ENCODE measurements at places on chromosomes 4 and X.

DNA sequence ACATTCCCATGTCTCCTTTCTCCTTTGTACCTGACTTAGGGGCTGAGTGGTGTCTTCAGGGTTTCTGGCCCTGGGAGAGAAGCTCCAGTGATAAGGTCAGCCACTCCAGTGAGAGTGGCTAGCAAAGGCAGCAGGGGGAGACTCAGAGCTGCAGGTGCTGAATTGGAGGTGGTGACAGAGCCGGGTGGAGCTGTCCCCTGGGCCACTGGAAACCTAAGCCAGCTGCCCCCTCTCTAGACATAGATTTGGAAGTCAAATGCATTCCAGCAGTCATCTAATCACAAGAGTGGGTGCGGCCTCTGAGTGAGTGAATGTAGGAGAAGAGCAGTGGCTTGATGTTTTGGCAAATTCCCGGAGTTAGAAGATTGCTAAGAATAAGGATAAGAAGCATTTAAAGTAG, 28.5 kb downstream of the TRIM2 start:
- no peak for DNase-seq

DNA sequence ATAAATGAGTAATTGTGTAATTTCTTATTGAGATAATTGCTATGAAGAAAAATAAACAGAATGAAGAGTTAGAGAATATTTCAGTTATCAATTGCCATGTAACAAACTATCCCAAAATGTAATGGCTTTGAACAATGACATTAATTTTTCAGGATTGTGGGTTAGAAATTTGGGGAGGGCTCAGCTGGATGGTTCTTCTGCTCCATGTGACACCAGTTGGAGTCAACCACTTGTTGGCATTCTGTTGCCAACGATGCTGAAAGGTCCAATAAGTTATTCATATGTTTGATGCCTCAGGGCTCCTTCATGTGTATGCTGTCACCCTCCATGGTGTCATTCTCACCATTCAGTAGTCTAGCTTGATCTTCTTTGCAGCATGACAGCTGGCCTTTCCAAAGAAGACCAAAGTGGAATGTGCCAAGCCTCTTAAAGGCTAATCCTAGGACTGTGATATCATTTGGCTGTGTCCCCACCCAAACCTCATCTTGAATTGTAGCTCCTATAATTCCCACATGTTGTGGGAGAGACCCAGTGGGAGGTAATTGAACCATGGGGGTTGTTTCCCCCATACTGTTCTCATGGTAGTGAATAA, 20.9 kb upstream of the CCDC149 start:
- DNase-seq = no peak

- no peak for DNase-seq
These were observed 740.3 kb upstream of the FRG1 start for GRCh38 chr4:189200353-189200752.

DNA sequence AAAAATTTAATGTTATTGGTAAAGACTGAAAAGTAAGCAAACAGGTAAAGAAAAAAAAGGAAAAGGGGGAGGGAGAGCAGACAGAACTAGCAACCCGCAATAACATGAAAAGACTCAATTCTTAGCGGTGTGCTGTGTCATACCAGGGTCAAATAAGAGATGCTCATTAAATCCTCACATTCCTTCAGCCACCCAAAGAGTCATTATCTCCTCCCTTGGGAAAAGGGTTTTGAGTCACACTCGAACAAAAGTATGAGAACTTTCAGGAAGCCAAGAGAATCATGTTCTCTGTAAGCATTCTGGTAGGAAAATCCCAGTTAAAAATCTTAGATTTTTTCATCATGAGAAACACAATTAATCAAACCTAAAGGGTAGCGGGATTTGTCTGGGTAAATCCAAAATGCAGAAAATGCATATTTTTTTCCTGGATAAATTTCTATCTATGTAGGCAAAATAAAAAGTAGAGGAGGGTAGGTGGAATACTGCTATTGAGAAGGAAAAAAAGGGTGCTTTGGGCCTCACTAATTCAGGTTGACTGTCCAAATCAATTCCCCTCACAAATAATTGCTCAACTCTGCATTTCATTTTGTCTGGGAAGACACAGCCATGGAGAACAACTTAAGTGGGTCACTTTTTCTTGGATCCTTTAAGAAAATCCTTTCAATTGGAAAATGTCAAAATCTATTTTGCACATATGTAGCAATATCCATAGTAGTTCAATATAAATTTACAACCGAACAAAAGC, 23.2 kb downstream of the TNIP3 start:
- DNase-seq = no peak

GRCh38 chr4:180766944-180767729, 1476.1 kb upstream of the TENM3 start:
- DNase-seq = no peak

GRCh38 chr4:8911316-8912088, 39.9 kb upstream of the HMX1 start:
- DNase-seq = peak; percentile 36

- DNase-seq = no peak
These were observed 607.0 kb downstream of the TRAM1L1 start for GRCh38 chr4:116478343-116478742.

DNA sequence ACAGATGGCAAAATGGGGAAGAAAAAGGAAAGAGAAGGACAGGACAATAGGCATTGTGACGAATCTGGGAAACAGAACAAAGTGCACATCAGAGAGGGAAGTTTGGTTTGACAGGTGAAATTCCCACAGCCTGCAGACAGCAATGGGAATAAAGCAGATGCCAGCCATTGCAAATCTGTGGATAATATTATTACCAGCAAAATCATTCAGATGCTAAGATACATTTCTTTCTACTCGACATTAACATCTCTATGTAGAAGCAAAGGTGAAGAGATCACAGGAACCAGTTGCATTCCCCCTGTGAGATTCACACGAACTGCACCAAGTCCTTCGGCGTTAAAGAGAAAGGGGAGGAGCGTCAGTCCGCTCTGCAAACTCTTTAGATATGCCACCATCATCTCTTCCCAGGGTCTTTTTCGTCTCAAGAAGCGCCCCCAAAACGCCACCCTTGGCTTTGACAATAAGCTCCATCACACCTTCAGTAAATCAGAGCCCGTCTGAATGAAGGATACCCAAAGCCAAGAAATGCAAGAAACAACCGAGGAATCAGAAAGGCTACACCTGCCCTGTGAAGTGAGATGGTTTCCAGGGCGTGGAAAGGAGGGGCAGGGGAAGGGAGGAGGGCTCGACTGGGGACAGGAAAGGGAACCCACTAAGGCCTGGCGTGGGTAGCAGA, 1.9 kb downstream of the NEUROG2 start:
- no peak for DNase-seq

DNA sequence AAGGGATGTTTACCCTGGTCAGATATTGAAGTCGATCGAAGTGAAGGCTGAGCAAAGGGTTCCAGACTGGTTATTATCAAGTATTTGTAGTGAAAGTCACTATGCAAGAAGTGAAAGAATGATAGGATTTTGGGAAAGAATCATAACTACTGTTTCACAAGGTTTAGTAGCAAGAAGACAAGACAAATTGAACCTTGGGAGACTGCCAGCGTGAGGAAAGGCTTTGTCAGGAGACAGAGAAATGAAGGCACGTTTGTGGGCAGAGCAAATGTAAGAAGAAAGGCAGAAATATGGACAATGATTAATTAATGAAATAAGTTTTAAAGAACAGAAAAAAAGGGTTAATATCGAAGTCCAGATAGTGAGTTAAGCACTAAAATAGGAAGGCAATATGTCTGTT, 456.8 kb downstream of the TRIML1 start:
- no peak for DNase-seq

GRCh38 chr4:40316333-40316781, 18.8 kb upstream of the CHRNA9 start:
- DNase-seq = no peak

- no peak for DNase-seq
These were observed 31.7 kb downstream of the RBBP7 start for GRCh38 chrX:16838202-16839066.

GRCh38 chrX:46770000-46770816, 11.3 kb upstream of the SLC9A7 start:
- DNase-seq = no peak

GRCh38 chrX:20530406-20530921, 263.8 kb upstream of the RPS6KA3 start:
- peak; percentile 57 for DNase-seq

DNA sequence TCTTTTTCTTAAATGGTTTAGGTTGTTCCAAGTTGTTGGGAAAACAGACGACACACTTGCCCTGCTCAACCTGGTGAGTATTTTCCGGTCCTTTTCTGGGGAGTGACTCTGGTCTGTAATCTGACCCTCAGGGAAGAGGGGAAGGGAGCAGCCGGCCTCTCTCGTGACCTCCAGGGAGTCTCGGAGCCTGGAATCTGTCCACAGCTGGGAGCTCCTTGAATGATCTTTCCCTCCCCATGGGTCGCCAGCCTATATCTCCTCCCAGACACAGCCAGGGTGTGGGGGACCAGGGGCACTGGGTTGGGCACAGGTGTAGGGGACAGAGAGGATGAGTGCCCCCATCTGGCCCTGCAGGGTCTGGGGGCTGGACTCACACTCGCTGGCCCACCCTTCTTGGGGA, 18.9 kb downstream of the TMEM175 start:
- DNase-seq = no peak

GRCh38 chr4:118206627-118207026, 146.2 kb downstream of the PRSS12 start:
- no peak for DNase-seq

DNA sequence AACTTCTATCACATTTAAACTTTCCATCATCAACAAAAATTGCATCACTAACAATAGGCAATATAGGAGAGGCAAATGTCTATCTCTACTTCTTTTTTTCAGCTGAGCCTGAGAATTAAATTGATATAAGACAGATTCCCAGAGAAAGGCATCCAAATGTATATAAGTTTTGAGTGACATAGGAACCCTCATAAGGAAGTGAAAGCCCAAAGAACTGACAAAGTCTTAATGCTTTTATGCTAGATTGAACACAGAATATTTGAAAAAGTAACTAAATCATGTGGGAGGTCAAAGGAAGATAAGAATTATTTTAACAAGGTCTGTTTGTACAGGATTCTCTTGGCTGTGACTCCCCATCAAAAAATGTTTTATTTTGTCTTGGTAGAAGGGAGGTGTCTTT, 714.9 kb downstream of the GRXCR1 start:
- no peak for DNase-seq

- DNase-seq = no peak
These were observed 107.8 kb downstream of the EFNB1 start for GRCh38 chrX:68936608-68937007.

GRCh38 chr4:17589355-17589754, 12.4 kb downstream of the LAP3 start:
- no peak for DNase-seq

DNA sequence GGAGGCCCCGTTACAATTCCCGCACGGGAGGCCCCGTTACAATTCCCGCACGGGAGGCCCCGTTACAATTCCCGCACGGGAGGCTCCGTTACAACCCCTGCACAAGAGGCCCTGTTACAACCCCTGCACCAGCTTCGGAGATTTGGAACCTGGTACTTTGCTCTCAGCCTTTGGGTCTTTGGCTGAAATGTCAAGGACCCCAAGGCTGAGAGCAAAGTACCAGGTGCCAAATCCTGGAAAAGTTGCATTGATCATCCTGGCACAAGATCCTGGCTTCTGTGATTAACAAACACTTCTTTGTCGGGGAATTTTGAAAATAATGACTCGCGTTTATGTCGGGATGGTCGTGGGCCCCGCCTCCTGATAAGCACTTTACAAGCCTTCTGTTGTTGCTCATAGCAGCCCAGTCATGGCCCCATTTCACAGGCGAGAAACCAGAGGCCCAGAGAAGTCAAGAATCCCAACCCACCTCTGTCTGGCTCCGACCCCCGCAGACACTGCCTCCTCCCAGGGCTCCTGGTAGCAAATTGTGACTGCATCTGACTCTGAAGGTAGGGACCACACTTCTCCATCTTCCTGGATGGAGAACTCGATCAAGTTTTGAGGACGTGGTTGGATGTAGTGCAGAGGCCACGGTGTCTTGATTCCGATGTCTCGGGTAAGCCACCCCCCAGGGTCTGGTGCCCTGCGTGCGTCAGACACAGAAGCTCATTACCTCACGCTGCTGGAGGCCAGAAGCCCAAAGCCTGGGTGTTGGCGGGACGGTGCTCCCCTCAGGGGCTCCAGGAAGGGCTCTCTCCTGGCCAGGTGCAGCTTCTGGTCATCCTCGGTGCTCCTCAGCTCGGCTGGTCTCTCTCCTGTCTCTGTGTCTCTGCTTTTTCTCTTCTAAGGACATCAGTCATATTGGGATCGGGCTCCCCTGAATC, 60.3 kb downstream of the ADRA2C start:
- no peak for DNase-seq

- peak; percentile 52 for DNase-seq
These were observed 716 bp downstream of the KIT start for GRCh38 chr4:54658252-54659093.

GRCh38 chr4:6437826-6438238, 34.6 kb downstream of the PPP2R2C start:
- no peak for DNase-seq

DNA sequence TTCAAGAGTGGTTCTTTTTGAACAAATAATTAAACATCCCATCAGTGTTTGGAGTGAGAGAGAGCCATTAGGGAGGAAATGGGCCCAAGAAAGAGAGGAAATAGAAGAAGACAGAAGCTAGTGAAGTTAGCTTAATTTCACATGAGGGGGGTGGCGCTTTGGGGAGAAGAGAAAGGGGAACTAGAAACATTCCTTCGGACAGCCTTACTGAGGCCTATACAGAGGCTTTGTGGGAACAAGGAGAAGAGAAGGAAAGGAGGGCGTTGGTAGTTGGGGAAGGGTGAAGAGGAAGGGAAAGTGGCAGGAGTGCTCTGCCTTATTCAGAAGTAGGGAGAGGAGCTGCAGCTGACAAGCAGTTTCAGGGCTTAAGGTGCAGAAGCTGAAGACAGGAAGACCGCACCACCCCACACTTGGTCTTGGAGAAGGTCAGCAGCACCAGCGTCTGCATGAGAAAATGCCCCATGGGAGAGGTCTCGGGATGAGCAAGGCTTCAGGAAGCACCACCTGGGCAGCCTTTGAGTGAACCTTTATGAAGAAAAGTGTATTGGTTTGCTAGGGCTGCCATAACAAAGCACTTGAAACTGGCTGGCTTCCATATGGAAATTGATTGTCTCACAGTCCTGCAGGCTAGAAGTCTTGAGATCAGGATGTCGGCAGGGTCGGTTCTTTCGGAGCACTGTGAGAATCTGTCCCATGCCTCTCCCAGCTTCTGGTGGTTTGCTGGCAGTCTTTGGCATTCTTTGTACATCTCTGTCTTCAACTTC, 85.1 kb downstream of the KIT start:
- no peak for DNase-seq

DNA sequence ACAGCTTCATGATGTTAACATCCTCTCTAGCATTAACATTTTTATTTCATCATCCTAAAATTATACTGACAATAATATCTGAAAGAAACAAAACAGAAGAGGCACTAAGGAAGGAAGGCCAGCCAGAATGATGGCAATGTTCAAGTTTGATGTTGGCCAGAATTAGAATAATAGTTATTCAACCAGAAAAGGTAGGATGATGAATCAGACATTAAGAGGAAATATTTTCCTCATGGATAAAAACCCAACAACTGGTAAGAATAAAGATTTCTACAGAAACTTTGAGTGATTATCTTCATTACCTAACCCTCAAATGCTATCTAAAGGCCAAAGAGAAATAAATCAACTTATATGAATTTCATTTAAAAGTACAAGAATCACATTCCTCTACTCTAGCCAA, 105.2 kb downstream of the PDE5A start:
- no peak for DNase-seq

Data from CD8-positive, alpha-beta T cell (primary cell).